T-helper 17 cell (primary cell): ENCODE measurements at places on chromosomes 5 and 9. TPM values are rescaled to one million over a fixed set of nuclear protein-coding genes. Genes with fewer than 3 reads are reported as not detected.

CDC20B gene
- not detected for total RNA-seq

REXO4 gene
- total RNA-seq: 17.0 TPM

DNA sequence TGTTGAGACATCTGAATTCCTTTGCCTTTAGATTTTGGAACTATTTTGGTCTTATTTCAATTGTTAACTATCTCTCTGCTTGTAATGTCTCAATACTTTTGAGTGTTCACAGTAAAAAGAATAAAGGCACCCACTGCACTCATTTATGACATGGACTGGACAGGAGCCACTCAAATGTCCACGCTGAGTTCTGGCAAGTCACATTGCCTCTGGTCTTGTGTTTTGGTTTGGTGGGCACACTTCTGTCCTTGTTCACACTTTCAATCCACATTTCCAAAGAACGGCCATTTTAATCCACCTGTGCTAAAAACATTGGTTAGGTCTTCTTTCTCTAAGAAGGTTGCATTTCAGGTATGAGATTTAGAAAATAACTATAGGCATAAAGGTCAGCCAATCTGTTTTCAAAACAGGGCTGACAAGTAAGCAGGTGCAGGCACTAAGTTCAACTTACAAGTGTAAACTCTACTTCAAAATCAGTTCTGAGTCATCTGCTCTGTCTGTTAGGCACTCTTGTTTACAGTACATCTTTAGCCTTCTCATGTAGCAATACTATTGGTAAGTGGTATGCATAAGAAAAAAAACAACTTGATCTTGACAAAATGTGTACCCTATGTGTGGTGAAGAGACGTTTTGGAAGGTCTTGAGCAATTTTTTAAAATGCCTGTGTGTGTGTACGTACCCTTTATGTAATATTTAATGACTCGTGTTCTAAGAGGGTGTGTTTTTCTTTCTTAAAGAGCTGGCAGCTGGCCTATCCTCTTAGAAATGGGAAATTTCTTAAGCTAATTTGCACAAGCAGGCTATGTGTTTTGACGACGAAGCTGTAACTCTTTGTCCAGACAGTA is 31.5 kb upstream of the ZFAND5 start:
- H3K36me3 ChIP-seq: no peaks in the 10 kb centered on the region
- DNase-seq: no peak
- H3K27me3 ChIP-seq: no peaks in the 10 kb centered on the region

DNA sequence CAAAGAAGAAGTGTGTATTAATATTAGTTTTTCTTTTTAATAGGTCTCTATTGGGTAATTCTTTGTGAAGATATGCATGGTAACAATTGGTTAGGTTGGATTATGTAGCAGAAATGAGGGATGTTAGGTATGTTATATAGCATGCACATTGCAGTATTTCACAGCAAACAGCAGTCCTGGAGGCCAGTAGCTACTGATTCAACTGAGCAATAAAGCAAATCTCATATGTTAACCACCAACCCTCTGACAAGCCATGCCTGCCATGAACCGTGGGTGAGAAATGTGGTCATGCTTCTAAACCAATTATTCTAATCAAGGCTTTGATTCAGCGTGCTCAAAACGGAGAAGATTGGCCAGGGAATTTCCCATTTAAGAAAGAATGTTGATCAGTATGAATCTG is 313.0 kb upstream of the CDH6 start:
- no peaks in the 10 kb centered on the region for H3K36me3 ChIP-seq
- H3K4me1 ChIP-seq: no peaks in the 10 kb centered on the region
- no peak overlapping the region for H3K27ac ChIP-seq
- DNase-seq: no peak
- H3K4me3 ChIP-seq: no peak overlapping the region
- H3K27me3 ChIP-seq: no peaks in the 10 kb centered on the region

GRCh38 chr5:173653822-173654523 is 37.5 kb upstream of the BOD1 start:
- DNase-seq: no peak
- no peak overlapping the region for H3K4me3 ChIP-seq
- H3K27ac ChIP-seq: no peak overlapping the region
- H3K27me3 ChIP-seq: peaks cover 8% of the 10 kb centered on the region
- H3K36me3 ChIP-seq: no peaks in the 10 kb centered on the region
